Ovary (tissue), 10 donors: ENCODE measurements at places on chromosomes 3 and 15. TPM values are rescaled to one million over a fixed set of nuclear protein-coding genes. Genes with fewer than 3 reads are reported as not detected.

GRCh38 chr3:119741657-119742590, 39.1 kb downstream of the CFAP91 start:
- no peak for DNase-seq

GRCh38 chr3:52887166-52887565, 10.2 kb downstream of the STIMATE start:
- DNase-seq, result no peak

GRCh38 chr3:11445883-11446282, 173.7 kb downstream of the ATG7 start:
- DNase-seq, result peak; percentile 35

DNA sequence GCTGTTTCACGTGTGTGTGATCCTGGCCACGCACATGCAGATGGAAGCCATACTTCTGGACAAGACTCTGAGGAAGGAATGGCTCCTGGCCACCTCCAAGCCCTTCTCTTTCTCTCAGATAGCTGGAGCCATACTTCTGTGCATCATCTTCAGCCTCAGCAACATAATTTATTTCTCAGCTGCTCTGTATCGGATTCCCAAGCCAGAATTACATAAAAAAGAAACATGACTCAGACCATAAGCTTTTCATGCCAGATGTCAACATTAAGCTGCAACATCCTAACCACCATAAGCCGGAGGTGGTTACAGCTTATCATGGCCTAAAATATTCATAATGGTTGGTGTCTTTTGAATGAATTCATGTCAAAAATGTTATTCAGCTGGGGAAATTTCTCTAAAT, 10.6 kb upstream of the KIF23 start:
- no peak for DNase-seq

FGD5 gene
- 22.6 TPM for total RNA-seq

C3orf49 gene
- not detected for total RNA-seq
